ENCODE measurements at places on chromosomes 3 and 15.

DNA sequence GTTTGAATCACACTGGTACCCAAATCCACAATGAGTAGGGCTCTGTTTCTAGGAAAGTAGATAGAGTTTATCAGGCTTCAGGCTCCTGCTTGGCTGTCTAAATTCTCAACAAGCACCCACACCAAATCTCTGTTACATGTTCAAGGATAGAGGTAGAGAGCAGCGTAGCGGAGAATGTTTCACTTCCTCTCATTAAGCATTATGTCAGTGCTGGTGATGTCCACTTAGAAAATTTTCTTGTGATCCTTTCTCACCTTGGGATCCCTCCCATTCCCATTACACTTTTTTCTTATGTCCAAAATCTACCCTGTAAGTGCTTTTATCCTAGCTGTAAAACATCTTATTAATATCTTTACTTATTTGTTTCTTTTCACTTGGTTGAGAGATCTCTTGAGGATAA is 34.7 kb upstream of the GCSAM start:
- DNase-seq, result no peak

DNA sequence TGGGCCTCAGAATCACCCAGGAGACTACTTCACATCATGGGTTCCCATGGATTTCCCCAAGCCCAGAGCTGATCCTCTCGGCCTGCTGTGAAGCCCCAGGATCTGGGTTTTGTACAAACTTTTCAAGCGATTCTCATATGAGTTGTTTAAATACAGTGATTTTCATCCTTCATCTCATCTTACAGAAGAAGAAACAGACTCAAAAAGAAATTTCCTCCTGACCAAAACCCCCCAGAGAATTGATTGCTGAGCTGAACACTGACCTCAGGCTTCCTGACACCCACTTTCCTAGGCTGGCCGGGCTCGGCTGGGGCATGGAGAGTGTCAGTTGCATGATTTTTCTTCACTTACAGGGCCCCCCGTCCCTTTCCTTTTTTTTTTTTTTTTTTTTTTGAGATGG is 60.3 kb downstream of the BDH1 start:
- no peak for DNase-seq

DNA sequence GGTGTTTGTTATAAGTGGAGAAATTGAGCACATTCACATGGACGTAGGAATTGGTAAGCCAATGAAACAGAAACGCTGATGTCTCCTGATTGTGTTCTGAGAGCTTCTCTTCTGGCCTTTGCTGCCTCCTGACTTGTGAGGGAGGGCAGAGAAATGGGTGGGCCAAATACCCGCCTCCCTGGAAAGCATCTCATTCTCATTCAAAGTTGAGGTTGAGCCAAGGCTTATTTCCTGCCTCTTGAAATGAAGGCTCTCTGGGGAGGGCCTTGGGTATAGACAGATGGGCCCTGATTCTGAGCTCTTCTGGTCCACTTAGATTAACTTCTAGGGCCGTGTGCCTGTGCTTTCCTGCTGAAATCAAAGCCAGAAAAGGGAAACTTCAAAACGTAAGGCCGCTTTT is 57.4 kb upstream of the MYZAP start:
- DNase-seq, result no peak

DNA sequence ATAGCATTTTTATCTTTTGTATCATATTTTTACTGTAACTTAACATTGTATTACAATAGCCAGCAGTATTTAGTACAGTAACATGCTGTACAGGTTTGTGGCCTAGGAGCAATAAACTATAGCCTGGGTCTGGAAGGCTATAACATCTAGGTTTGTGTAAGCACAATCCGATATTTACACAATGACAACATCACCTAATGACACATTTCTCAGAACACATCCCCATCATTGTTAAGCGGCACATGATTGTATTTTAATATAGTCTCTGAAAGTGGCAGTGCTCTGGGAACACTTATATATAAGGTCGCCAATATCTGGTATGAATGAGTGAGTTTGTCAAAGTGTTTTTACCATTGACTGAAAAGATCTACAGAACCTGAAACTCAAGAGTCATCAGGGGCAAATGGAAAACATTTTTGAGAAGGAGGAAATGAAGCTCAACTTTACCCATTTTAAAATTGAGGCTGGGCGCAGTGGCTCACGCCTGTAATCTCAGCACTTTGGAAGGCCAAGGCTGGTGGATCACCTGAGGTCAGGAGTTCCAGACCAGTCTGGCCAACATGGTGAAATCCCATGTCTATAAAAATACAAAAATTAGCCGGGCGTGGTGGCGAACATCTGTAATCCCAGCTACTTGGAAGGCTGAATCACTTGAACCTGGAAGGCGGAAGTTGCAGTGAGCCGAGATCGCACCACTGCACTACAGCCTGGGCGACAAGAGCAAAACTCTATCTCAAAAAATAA is 38.8 kb upstream of the TNFSF10 start:
- no peak for DNase-seq

DNA sequence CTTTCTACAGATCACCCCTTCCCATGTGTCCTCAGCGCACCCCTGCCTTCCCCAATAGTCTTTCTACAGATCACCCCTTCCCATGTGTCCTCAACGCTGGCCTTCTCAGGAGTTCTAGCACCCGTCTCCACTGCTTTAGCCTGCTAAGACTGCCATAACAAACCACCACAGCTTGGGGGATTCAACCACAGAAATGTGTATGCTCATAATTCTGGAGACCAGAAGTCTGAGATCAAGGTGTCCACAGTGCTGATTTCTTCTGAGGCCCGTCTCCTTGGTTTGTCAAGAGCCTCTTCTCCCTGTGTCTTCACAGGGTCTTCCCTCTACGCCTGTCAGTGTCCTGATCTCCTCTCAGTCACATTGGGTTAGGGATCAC is 68.1 kb upstream of the CGNL1 start:
- no peak for DNase-seq

DNA sequence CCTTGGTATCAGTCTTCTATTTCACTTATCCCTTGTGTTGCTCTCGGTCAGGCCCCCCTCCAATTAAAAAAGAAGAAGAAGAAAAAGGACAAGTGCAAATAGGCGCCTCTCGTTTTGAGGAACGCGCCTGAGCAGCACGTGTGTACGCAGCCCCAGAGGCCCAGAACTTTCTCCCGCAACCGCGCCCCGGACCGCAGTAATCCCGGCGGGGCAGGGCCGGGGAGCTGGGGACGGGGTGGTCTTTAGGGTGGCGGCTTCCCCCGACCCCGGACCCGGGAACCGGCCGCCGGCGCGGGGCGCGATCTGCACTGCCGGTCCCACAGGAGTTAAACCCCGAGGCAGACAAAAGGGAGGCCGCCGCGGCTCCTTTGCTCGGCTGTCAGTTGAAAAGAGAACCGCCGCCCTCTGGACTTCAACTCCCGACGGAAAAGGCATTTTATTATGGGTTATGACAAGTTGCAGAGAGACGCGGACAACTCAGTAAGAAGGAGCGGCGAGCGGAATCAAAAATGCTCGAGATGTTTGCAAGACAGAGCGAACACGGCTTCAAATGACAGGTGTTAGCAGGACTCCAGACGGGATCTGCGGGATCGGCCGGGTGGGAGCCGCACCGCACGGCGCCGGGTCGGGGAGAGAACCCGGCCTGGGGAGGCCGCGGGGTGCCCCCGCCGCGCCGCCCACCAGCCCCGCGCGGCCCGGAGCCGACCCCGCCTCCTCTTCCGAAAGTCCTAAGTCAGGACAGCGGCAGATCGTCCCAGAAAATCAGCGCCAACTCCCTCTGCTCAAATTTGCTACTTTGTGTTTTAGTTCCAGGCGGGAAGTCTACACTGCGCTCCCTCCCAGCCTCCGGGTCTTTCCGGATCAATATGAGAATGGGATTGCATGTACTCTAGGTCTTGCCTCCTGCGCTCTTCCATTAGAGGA is 79.0 kb downstream of the NR2F2 start:
- DNase-seq, result no peak

GRCh38 chr3:55818485-55818884 is 331.4 kb upstream of the WNT5A start:
- no peak for DNase-seq

- DNase-seq, result no peak
Measured at GRCh38 chr3:13891492-13892073, 11.7 kb upstream of the WNT7A start.

DNA sequence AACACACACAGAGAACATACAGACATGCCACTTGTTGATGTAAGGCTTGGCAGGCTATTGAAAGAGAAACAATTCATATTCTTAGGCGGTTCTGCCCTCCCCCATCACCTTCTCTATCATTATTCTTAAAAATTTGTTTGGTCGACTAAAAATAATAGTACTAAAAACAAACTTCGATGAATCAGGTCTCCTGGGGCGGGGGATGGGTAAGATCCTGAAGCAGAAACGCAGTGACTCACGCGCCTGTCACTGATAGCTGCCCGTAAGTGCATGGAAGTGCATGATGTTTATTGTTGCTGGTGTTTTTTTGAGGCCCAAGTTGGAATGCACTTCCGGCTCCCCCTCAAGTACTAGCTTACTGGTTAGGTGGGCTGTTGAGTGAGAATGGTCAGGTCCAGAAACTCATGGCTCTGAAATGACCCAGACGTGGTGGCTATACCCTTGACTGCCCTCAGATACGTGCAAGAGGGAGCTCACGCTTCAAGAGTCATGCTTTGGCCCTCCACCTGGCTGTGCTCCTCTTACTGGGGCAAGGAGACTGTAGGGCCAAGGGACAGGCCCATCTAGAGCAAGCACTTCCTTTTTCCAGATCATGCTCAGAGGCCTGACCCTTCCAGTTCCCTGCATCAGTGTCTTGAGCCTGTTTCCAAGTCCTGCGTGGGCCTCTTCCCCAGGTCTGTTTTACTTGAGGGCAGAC is 10.9 kb downstream of the SMAD3 start:
- peak; percentile 96 for DNase-seq

DNA sequence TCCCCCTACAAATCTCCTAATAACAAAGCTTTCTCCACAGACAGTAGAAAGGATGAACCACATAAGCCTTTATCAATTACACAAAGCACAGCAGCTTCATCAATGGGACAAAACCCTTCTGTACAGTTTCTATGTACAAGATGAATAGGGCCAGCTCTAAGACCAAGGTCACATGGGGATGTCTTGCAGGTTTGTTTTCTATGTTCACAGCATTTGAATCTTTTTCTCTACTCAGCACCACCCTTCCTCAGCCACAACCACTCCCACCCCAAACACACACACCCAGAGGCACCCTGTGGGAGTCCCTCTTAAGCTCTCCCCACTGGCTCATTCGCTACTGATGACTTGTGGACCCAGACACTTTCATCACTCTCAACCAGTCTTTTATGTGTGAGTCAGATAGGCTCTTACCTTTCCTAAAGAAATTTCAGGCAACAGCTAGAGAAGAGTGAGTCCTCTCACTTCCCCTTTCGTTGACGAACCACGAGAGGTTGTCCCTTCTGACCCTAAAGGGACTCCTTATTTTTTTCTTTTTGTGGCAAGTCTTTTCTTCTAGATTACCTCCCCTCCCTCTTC is 57.9 kb downstream of the ARHGAP31 start:
- no peak for DNase-seq

DNA sequence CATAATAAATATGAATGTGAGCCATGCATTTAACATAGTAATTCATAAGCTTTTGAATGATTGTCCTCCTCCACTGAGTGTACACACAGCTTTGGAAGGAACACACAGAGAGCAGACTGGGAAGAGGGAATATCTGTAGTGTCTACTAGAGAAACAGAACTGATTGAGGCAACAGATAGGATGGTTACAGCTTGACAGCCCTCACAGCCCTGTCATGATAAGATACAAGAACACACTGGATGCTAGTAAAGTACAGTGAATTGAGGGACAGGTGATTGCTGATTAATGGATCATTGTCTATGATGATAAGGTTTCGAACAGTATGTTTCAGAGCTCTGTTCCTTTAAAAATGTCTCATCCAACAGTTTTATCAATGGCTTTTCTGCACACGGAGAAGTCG is 383.4 kb upstream of the GBE1 start:
- no peak for DNase-seq

DNA sequence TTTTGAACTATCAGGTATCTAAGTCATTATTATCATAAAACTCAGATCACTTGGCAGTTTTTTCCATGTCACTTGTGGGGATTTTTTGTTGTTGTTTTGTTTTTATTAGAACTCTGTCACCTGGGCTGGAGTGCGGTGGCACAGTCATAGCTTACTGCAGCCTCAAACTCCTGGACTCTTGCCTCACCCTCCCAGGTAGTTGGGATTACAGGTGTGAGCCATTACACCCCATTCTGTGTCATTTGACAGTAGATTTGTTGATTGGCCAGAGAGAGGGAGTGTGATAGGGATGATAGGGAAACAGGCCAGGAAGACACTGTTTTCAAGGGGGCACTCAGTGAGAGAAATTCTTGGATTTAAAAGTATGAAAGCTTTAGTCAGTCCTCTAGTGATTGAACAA is 54.7 kb upstream of the SCAANT1 start:
- no peak for DNase-seq

- DNase-seq, result no peak
Measured at GRCh38 chr3:17573396-17573795, 169.0 kb downstream of the TBC1D5 start.

DNA sequence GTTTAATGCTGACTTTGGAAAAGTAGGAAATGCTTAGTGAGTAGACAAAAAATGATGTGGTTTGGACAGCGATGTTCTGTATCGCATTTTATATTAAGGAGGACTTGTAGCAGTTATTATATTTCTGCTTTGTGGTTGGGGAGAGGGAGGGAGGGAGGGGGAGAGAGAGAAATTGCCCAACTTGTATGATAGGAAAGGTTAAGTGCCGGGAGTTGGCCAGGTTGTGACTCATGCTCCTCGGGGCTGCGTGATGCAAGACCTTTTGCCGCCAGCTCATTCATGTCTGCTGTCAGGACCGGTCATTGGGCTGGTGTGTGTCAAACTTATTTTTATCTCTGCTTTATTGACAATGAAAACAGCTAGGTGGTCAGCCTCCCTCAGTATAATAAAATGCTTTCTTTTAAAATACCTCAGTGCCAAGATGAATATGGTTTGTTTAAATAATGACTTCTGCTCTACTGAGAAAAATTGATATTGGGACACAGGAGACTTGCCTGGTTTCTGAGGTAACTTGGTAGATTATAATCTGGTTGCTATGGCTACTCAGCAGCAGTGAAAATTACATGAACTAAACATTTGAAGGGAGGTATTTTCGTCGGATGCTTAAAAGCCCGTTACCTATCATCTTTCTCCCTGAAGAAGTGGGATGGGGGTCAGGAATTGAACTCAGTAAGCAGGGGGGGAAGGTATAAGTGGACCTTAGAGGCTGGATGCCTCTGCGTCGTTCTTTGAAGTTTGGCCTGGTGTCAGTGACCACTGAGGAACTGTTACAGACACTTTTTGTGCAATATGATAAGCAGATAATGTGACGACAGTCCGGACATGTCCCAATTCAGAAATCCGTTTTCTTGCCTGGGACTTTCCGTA is 90.7 kb downstream of the FNDC3B start:
- DNase-seq, result peak; percentile 93

- no peak for DNase-seq
Measured at GRCh38 chr15:75688831-75689230, 23.8 kb downstream of the CSPG4 start.

GRCh38 chr15:51600114-51600513 is 22.5 kb downstream of the DMXL2 start:
- no peak for DNase-seq

DNA sequence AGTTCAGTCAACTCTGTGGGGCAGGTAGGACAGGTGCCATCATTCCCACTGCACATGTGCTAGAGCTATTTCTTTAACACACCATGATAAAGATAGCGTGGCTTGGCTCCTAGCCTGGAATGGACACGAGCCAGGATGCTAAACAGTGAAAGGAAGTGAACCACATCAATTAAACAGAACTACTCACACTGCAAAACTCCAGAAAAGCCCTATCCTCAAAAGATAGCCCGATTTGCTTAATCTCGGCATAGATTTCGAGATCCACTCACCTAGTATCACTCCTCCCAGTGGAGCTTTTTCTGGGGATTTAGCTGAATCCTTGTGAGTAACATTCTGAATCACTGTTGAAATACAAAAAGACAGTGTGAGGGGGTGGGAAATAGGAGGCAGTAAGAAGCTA is 118.0 kb downstream of the ABI3BP start:
- peak; percentile 52 for DNase-seq

Measured in kidney capillary endothelial cell (primary cell).